CD8-positive, alpha-beta memory T cell (primary cell): ENCODE measurements at places on chromosomes 5 and 9. TPM values are rescaled to one million over a fixed set of nuclear protein-coding genes. Genes with fewer than 3 reads are reported as not detected.

DNA sequence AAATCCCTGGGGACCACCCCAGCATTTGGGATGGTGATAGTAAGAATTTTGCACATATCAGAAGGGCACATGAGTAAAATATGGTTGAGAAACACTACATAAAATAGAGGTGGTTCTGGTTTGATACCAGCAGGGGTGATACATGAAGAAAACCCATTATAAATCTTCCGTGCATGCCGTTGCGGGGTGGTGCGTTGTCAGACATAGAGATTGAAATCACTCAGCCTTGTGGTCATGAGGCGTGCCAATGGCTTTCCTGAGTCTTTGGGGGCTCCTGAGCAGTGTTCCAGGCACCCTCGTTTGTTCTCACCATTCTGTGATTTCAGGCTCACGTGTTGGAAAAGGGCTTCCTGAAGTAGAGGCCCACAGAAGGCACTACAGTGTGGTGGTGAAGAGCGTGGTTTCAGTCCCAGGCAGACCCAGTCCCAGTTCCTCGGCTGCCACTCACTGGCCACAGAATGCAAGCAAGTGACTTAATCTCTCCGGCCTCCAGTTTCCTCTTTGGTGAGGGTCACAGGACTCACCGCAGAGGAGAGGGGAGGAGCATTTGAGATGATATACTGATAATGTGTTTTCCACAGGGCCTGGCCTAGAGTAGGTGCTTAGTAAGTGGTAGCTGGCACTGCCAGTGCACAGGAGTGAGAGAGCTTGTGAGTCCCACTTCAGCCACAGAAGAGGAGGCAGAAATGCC lies 20.5 kb upstream of the GLRX start:
- DNase-seq: peak; percentile 61

DNA sequence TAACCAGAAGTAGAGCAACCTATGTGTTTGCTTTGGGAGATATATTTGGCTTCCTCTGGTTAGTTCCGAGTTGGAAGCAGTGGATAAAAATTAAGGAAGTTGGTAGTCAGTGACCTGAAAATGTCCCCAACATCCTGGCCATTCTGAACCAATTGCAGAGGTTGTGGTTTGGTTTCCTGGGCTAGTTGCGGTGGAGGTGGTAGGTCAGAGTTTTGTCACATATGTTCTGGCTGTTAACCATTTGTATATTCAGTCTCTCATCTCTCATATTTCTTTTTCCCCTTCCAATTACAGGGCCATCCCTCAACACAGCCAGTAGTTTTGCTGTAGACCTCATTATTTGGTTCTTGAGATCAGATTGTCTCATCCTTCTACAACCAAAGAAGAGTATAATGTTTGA lies 1026.9 kb downstream of the PTPRD start:
- DNase-seq: no peak

- no peak for DNase-seq
Measured at GRCh38 chr5:137699336-137700281, 36.3 kb downstream of the KLHL3 start.

- no peak for DNase-seq
Measured at GRCh38 chr5:117769877-117770276, 1195.3 kb upstream of the SEMA6A start.

Gene SHISAL2B
- not detected for total RNA-seq

Gene PTGS1
- 0.27 TPM for total RNA-seq

Gene ADAMTS16
- not detected for total RNA-seq

Gene ADRB2
- 2.1 TPM for total RNA-seq
